Activated T-cell treated with anti-CD3 and anti-CD28 coated beads, Interleukin-2, amount 50 U/mL, for 72 hours (primary cell): ENCODE measurements at places on chromosomes 11 and 22. TPM values are rescaled to one million over a fixed set of nuclear protein-coding genes. Genes with fewer than 3 reads are reported as not detected.

Gene ST13
- 217 TPM for total RNA-seq

Gene PNPLA5
- not detected for total RNA-seq

Gene SCGB2A2
- not detected for total RNA-seq

Gene MIOX
- total RNA-seq, result 3.4 TPM

Gene EIF3D
- 339 TPM for total RNA-seq

Gene APOBEC3G
- total RNA-seq, result 77.8 TPM

Gene NAALADL1
- 25.0 TPM for total RNA-seq

Gene CRYBA4
- 0.63 TPM for total RNA-seq

Gene KCNJ11
- total RNA-seq, result 0.29 TPM

Gene MPZL3
- 71.3 TPM for total RNA-seq

Gene NOL12
- total RNA-seq, result 36.3 TPM

Gene CTSW
- total RNA-seq, result 16.8 TPM

Gene ARSA
- 19.8 TPM for total RNA-seq

Gene PHOX2A
- total RNA-seq, result not detected

Gene OR52B6
- total RNA-seq, result not detected

Gene YPEL1
- total RNA-seq, result 4.4 TPM

Gene PHF21B
- total RNA-seq, result 0.83 TPM

Gene ZNF280B
- total RNA-seq, result 4.5 TPM

Gene LINC01488
- total RNA-seq, result not detected

Gene SCN3B
- total RNA-seq, result not detected

Gene FOSL1
- 11.9 TPM for total RNA-seq

Gene APOL4
- 0.99 TPM for total RNA-seq

Gene NAALAD2
- not detected for total RNA-seq

Gene SLC25A18
- total RNA-seq, result not detected

Gene OR10D3
- not detected for total RNA-seq

Gene SLC16A8
- not detected for total RNA-seq

Gene WNT7B
- not detected for total RNA-seq

Gene OSBP2
- total RNA-seq, result 11.9 TPM

Gene GGA1
- 81.5 TPM for total RNA-seq

Gene ZC3H12C
- 2.5 TPM for total RNA-seq

Gene RIC3
- total RNA-seq, result 17.8 TPM
